ENCODE measurements at places on chromosomes 2 and 18.

DNA sequence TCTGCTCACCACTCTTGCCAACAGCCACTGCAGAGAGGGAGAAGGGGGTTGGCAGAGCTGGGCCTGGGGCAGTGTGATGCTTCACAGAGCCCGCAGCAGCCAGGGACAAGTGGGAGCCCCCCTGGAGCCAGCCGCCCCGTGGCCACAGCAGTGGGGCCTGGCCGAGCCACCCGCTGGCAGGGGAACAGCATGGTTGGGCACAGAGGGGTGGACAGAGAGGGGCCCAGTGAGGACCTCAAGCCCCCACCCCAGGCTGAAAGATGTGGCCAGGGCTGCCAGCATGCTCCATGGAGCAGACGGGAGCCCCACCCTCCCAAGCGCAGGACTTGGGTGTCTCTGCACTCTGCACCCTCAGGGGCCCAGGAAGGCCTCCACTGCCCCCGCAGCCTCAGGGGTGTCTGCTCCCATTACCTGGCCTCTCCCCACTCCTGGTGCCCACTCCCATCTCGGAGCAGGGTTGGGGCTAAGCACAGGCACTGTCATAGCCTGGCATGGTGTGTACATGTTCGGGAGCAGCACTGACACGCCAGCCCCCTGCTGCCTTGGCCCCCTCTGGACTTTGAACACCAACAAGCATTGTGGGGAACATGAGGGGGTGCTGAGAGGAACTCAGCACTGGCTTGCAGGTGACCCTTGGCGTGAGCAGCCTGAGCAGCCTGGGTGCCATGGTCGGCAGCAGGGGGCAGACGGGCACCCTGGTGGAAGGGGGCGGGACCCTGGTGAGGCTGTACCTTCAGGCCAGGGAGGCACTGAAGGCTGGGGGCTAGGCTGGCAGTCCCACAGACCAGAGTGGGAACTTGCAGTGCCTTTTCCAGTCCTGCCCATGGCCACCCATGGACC is 279.6 kb upstream of the CYP26B1 start:
- no peak for DNase-seq

- DNase-seq, result no peak
Observed at GRCh38 chr2:237570776-237571335, 4.5 kb downstream of the PRLH start.

DNA sequence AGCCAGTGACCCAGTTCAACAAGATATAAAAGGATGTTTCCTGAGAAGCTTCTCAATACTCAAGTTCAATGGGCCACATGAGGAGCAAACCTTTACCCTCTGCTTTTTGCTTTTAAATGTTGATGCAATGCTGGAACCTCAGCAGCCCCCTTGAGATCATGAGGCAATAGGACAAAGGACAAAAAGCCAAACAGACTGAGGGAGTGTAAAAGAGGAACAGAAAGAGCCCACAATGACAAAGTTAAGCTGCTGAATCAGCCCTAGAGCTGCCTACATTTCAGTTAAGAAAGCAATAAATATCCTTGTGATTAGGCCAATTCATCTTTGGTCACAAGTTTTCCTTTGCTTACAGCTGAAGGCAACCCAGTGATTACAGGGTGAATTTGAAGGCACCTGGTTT is 76.9 kb downstream of the MRO start:
- no peak for DNase-seq

- no peak for DNase-seq
Observed at GRCh38 chr2:209525834-209526281, 102.0 kb downstream of the MAP2 start.

DNA sequence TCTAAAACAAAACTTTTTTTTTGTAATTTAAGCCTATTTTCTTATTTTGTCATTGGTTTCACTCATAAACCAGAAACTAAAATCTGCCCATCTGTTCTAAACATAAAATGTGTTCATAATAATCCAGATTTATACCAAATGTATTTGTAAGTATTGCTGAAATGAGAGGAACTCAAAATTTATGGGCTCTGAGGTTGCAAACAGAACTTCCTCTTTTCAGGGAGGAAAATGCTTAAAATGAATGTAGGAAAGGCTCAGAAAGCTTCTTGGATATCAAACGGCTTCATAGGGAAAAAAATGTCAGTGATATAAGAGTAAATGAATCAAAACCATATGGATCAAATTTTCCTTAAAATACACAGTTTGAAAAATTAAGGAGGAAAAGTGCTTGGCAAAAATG is 83.9 kb downstream of the PAX3 start:
- DNase-seq, result no peak

- no peak for DNase-seq
Observed at GRCh38 chr2:43082903-43083677, 143.3 kb downstream of the ZFP36L2 start.

- peak; percentile 21 for DNase-seq
Observed at GRCh38 chr2:207662203-207662602, 37.0 kb upstream of the METTL21A start.

DNA sequence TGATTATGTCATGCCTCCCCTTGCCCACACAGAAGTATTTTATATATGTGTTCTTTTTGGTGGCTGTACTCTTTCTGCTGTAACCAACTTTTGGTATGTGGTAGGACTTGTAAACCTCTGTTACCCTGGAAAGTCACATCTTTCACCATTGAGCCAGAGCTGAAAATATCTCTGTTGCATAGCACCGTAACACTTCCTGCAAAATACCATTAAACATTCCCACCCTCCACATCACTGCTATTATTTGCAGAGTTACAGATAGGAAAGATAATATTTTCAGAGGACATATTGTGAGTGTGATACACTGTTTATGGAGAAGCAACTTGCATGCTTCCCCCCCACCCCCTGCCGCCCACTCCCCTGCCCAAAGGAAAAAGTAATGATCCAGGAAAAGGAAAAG is 44.8 kb downstream of the CAB39 start:
- no peak for DNase-seq

DNA sequence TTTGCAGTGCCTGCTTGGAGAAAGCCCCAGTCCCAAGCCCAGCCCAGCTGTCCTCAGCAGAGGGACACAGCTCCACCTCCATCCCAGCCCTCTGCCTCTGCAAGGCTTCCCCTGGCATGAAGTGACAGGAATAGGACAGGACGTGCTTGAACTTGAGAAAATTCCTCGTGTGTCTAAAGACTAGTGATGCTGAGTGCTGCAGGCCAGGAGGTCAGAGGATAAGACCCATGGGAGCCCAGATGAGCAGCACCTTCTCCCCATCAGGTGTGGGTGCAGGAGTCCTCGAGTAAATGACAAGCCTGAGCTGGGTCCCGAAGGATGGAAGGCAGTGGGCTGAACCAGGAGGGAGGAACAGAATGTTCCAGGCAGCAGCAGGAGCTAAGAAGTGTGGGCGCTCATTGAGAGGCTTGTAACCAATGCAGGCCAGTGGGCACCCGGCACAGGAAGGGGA is 67.8 kb upstream of the UXS1 start:
- no peak for DNase-seq

GRCh38 chr18:32270341-32270740 is 80.5 kb downstream of the MEP1B start:
- no peak for DNase-seq

DNA sequence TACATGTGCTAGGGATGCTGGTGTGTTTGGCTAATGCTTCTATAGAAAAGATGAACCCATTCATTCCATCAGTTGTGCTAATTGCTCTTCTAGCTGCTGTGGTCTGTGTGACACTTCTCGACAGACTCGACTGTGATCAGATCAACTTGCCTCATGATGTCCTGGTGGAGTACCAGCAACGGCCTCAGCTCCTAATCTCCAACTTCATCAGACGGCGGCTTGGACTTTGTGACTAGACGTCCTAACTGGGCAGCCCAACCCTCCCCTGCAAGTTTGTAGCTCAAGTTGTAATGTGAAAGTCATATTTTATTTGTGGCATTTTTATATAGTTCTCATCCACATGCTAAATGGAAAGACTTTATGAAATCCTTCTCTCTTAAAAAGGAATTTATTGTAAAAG is 33.0 kb downstream of the UPP2 start:
- no peak for DNase-seq

DNA sequence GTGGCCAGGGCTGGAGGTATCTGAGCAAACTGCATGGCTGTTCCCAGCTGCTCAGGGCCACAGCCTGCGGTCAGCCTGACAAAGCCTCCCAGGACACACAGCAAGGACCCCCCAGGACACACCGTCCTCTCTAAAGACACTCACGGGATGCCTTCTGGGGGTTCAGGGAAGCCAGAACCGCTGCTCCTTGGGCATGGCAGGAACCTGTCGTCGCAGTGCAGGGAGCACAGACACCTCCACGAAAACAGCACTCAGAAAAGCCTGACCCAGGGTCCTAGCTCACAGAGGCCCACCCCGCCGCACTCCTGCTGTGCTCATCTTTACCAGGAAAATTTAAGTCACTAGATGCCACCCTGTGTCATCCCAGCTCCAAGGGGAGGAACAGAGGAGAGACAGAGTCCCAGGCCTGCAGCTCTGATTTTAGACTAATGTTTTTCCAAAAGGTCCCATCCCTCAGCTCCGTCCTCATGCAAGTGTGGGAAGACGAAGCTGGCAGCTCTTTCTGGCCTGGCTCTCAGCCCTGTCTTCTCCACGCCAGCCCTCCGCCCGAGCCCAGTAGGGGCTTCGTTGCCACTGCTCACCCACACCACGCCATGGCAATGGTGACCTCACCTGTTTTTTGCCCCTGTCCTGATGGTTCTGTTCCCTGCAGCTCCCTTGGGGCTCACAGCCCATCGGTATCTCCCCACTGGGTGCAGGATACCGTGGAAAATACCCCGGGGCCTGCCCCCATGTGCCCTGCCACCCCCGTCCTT is 23.9 kb upstream of the SLC66A3 start:
- no peak for DNase-seq

GRCh38 chr18:10061566-10062140 is 147.8 kb downstream of the VAPA start:
- no peak for DNase-seq

DNA sequence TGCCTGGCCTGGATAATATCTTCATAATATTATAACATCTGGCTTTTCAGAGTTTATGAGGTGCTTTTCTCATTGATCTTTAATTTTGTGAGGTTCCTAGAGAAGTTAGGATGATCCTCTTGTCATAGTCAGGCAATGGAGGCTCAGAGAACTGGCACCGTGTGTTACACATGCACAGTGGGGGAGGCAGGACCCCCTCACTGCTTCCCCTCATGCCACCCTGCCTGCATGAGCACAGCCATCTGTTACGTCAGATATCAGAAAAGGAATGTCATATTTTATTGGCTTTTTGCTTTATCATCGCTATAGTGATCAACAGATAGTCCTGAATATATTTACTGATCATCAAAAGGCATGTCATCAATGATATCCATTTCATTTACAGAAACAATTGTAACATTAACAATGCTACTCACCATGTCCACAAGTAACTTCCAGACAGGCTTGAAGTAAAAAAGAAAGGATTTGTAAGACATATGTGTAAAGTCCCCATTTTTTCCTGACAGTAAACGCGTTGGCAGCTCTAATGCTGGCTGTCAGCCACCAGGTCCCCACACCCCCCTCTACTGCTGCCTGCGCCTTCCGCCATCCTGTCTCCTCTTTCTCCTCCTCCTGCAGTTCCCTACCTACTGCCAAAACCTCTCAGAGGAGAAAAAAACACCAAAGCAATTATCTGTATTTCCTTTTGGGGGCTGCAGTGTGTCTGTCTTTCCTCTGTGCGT is 18.8 kb downstream of the ENOSF1 start:
- no peak for DNase-seq

GRCh38 chr2:229044581-229044980 is 226.5 kb downstream of the PID1 start:
- no peak for DNase-seq

GRCh38 chr2:119657466-119658145 is 21.4 kb upstream of the TMEM177 start:
- no peak for DNase-seq

DNA sequence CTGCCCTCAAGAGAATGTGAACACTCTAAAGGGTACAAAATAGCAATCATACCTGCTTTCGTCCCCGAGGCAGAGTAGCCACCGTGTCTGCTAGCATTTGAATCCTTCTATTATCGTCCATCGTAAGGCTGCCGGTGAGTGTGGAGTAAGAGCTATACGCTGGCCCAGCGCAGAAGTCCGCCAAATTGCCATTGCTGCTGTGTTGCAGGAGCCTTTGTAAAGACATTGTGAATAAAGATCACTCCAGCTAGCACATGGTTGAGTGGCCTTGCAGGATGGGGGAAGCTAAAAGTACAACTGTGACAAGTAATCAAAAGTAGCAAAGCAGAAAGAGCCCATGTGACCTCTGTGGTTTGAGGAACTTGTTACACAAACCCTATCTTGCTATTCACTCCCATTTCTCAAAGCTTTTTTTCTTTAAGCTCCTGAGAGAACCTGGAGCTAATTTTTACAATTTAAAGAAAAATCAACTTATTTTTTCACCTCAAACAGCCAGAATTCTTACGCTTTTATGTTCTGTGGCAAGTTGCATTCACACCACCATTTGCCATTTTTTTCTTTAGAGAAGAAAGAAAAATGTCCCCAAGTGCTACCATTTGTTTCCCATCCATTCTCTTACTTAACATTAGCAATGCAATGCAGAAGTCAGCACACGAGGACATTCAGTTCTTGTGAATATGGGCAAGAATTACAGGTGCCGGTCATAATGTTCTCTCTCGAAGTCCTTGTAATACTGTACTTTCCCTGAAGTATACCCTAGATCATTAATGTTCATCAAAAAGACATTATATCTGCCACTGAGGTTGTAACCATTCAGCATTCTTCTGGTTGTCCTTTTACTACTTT is at the start of gene CYTIP:
Gene CYTIP (minus strand): TSS at position 295 of the 846 bp plus-strand sequence. CDS start 69 bp downstream, at position 226.
- no peak for DNase-seq

- no peak for DNase-seq
Observed at GRCh38 chr2:215288112-215288815, 23.6 kb upstream of the ATIC start.

- peak; percentile 82 for DNase-seq
Observed at GRCh38 chr2:25362049-25362433, 20.3 kb upstream of the DNMT3A start.

GRCh38 chr18:75083131-75083530 is 125.8 kb downstream of the PTGR3 start:
- DNase-seq, result no peak

DNA sequence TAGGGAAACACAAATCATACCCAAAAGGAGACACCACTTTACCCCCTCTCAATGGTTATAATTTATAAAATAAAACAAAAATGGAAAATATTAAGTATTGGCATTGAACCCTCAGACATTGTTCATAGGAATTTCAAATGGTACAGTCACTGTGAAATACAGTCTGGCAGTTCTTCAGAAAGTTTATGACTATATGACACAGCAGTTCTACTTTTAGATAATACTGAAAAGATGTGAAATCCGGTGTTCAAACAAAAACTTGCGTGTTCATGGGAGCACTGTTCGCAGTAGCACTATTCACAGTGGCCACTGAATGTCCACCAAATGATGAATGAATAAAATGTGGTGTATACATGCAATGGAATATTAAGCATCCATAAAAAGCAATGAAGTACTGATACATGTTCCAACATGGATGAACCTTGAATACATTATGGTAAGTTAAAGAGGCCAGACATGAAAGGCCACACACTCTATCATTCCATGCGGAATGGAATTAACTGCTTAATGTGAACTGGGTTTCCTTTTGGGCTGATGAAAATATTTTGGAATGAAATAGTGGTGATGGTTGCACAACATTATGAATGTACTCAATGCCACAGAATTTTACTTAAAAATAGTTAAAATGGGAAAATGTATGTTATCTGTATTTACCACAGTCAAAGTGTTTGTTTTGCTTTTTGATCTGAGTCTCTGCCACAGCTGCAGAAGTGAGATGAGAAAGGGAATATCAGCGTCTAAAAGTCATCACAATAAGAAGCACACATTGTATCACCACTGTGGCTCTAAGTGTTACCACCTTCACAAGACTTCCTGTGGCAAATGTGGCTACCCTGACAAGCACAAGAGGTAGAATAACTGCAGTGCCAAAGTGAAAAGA is 864.6 kb downstream of the SUCLG1 start:
- no peak for DNase-seq

Measured in GM19239 (cell line).